CD4-positive, alpha-beta T cell treated with Interleukin-15 for 1 hour (primary cell): ENCODE measurements at places on chromosomes 3 and 15.
A peak's percentile ranks its signal among the peaks of the same experiment; 100 is the strongest.

DNA sequence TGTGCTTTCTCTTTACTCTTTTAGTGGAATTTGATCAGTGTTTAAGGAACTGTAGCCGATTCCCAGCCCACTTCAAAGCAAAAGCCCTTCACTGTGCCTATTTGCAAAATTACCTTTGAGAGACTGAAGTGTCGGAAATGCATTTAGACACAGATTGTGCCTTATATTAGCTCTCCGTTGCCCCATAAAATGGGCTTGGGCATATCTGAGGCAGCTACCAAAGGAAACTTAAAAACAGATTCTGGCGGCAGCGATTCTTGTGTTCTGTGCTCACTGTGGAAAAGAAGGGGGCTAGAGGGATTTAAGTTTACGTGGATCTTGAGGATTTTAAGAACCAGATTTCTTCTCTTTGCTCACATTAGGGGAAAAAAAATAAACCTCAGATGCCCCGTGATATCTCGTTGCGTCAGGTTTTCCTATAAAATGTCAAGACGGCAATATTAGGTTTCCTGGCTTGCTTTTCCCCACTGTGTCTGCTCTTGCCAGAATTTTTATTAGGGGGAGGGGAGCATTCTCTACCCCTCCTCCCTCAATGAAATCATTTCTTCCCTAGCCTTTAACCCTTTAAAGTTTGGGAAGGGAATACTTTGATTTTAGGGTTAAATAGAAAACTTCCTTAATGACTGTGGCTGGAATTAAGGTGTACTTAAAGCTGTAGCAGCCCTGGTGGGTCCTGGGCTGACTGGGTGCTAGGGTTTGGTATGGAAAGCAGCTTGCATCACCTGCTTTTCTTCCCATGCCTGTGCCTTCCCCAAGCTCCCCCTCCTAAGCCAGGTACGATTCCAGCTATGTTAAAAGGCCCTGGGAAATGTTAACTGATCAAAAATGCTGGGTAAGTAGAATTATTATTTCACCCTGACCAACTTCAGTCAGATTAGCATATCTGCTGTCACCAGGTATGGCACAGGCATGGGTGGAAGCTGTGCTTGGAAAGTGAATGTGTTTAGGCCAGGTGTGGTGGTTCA, 73.8 kb downstream of the SMAD3 start:
- no peak for DNase-seq

DNA sequence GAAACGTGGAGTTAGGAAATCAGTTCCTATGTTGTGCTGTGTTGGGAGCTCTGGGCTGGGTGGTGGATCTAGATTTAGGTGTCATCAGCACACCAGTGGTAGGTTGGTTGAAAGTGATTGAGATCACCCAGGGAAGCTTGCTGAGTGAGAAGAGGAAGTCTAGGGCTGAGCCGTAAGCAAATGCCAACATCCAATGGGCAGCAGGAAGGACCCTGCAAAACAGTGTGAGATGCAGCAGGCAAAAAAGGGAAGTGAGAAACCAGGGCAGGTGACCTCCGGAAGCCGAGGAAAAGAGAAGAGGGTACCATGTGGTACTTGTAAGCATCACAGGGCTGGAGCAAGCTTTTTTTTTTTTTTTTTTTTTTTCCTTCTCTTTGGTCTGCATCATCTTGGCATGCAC, 15.9 kb upstream of the COPG1 start:
- peak; percentile 88 for DNase-seq

- DNase-seq, result no peak
These were observed 33.5 kb downstream of the CLDN18 start for GRCh38 chr3:138043266-138044029.

- no peak for DNase-seq
These were observed 6.3 kb upstream of the LRRC58 start for GRCh38 chr3:120355486-120355885.

GRCh38 chr15:33328106-33328505, 17.3 kb downstream of the RYR3 start:
- no peak for DNase-seq

DNA sequence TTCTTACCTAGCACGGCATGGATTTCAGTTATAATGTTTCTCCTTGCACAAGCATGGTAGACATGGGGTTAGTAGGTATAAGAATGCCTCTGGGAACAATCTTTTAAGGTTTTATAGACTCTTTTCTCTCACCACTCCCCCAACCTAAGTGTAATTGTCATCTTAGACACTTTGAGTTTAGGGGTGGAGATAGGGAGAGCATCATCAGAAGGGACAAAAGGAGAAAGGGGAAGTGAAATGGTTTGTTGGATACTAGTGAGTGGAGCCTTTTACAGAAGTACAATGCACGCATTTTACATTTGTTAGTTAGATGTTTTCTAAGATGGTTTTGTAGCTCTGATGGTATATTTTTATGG, 189.2 kb downstream of the TP63 start:
- DNase-seq, result no peak

- DNase-seq, result no peak
These were observed 873.5 kb downstream of the OTOL1 start for GRCh38 chr3:162370141-162370540.

DNA sequence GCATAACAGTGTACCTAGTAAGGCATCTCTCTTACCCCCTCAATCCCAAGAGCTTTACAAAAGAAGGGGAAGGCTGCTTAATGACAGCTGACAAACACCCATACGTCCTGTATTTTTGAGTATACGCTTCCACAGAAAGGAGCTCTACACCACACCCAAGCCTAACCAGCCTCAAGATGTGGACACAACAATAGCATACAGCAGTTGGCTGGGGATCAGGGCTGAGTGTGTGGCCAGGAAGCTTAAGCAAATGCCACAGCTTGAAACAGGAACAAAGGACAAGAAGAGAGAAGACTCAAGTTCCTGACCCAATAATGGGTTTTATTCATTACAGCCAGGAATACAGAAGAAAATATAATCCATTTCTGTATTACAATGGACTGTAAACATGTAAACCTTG, 6.9 kb downstream of the HEXA start:
- peak; percentile 27 for DNase-seq

DNA sequence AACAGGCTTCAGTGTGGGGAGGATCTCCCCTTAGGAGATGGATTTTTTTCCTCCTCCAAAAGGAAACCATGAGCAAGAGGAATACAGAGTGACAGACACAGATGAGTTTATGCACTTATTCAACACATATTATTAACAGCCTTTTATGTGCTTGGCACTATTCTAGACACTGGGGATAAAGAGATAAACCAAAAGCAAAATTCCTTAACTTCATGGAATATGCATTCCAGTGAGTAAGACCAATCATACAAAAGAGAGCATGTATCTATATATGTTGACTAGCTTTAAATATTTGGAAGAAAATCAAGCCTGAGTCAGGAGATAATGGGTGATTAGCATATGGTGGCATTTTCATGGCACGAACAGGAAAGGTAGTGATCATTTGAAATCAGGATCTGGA, 284.4 kb upstream of the RASGRP1 start:
- DNase-seq, result no peak

DNA sequence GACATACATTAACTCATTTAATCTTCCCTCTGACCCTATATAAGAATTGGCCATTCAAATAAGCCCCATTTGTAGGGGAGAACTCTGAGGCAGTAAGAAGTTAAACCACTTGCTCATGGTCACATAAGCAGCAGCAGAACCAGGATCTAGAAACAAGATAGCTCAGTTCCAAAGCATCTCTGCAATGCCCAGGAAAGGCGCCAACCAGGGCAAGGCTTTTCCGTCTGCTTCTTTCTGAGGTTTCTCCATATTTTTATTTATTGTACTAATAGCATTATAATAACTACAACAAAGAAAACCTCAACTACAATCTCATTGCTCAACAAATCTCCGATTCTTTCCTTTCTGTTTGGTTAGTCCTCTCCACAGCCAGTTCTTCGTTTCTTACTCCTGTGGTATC, 4.3 kb upstream of the UBE2E2 start:
- DNase-seq, result no peak

DNA sequence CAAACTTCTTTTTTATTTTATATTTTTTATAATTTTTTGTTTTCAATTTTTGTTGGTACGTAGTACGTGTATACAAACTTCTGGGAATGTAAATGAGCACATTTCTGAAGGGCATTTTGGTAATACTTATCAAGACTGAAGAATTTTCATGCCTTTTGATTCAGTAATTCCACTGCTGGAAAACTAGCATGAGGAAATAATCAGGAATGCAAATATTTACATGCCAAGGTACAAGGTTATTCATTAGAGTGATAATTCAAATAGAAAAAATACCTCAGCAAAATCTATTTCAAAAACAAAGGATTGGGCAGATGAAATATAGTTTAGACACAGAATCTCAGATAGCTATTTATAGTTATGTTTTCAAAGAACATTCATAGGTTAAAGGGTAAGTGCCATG, 128.7 kb downstream of the DMXL2 start:
- DNase-seq, result no peak

DNA sequence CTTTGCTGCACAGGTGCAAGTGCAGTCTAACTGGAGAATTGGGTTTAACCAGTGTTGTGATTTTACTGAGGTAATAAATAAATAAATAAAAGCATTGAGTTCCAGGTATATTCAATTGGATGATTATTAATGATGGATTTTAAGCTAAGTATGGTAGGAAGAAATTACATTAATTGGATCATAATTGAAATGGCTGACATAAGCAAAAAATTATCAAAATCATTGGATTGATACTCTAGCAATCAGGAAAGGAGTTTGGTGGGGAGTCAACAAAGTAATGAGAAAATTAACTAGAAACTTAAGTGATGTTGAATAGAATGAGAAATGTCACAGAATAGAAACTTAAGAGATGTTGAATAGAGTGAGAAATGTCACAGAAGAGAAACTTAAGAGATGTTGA, 981.9 kb downstream of the SI start:
- DNase-seq, result no peak

DNA sequence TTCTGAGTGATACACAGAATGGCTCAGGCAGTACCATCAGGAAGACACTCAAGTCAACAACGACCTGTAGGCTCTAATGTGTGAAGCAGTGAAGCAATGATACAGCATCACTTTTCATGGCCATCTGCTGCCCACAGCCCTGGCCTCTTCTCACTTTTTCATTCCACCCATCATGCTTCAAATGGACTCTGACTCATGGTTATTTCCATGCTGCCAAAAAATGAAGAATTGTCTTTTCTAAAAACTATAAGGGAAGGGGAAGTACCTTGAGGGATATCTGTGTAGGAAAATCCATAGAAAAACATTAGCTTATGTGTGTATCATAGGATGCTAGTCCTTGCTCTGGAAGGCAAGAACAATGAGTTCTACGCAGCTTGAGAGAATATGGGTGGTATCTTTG, 11.5 kb downstream of the HGD start:
- DNase-seq, result no peak

- DNase-seq, result no peak
These were observed 129.8 kb upstream of the CTDSPL start for GRCh38 chr3:37731895-37732294.

GRCh38 chr3:21330293-21330692, 420.7 kb downstream of the ZNF385D start:
- DNase-seq, result no peak

DNA sequence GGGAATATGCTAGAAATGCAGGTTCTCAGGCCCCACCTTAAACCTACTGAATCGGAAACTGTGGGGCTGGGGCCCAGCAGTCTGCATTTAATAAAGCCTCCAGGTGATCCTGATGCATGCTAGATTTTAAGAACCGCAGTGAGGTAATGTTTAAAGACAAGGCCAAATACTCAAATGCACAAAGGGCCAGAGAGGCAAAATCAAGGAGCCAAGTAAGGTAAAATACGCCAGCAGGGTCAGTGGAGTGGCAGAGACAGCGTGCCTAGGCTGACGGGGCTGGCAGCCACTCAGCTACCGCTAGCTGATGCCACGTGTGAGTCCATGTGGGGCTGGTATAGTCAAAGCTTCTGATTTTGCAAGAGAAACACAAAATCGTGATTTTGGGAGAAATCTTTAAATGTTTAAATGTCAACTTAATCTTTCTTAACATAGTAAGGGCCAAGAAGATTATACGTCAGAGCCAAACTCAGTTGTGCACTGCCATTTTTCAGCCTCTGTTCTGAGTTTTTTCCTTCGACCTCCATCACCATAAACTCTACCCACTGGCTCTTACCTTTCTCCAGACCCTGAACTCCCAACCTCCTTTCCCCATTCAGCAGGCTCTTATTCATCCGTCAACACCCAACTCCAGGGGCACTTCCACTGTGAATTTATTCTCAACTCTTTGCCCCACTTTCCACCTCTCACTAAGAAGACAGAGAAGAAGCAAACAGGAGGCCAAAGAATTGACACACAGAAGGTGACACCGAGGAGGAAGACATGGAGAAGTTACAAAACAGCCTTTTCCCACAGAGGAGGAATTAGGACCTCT, 136.6 kb upstream of the RAD18 start:
- DNase-seq, result no peak

- no peak for DNase-seq
These were observed 625.7 kb upstream of the LMCD1 start for GRCh38 chr3:7875925-7876324.

DNA sequence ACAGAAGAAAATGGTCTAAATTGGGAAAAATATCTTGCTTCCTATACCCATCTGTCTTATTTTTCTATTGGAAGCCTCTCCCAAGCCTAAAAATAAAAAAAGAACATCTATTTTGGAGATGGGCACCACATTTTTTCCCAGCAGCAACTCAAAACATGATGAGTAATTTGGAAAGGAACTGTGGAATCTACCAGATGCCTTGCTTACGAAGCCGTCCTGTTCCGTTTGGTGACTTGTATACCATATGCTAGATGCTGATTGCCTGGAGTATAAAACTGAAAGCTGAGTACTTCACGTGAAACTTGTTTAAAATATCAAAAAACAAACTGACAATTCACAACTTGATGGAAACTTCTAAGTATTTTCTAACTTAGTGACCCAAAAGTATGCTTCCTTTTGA, 491.0 kb downstream of the ROBO2 start:
- no peak for DNase-seq

GRCh38 chr3:2154621-2155020, 56.0 kb downstream of the CNTN4 start:
- DNase-seq, result no peak

DNA sequence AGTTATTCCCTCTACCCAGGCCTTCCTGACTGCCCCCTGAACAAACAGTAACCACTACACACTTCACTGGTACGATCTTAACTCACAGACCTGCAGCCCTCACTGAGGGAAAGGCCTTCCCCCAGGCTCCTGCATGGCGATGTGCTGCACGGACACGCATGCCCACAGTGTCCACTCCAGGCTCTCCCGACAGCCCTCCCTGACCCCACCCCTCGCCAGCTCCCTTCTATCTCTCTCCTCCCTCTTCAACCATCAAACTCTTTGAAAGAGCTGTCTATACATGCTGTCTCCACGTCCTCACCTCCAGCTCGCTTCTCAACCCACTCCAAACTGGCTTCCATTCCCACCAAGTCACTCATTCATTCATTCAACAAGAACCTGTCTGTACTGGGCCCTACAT, 3.9 kb downstream of the SCN5A start:
- DNase-seq, result no peak

DNA sequence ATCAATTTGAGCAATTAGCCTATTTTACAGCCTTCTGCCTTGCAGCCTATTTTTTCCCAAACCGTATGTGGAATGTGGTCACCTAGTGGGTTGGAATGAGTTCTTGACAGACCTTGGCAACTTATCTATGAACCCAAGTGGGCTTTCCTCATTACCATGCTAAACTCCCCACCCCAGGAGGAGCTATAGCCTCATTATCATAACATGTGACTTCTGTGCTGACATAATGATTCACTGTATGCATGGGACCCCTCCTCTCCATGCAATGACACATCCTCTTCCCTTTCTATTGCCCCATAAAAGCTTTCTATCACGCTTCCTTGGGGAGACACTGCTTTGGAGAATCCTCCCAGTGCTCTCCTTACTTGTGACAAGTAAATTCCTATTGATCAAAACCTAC, 83.5 kb upstream of the FHIT start:
- DNase-seq, result no peak
